ENCODE measurements at places on chromosomes 2 and 18.
A peak's percentile ranks its signal among the peaks of the same experiment; 100 is the strongest.

GRCh38 chr2:60976256-60976850 is 41.2 kb upstream of the PEX13 start:
- DNase-seq = no peak

DNA sequence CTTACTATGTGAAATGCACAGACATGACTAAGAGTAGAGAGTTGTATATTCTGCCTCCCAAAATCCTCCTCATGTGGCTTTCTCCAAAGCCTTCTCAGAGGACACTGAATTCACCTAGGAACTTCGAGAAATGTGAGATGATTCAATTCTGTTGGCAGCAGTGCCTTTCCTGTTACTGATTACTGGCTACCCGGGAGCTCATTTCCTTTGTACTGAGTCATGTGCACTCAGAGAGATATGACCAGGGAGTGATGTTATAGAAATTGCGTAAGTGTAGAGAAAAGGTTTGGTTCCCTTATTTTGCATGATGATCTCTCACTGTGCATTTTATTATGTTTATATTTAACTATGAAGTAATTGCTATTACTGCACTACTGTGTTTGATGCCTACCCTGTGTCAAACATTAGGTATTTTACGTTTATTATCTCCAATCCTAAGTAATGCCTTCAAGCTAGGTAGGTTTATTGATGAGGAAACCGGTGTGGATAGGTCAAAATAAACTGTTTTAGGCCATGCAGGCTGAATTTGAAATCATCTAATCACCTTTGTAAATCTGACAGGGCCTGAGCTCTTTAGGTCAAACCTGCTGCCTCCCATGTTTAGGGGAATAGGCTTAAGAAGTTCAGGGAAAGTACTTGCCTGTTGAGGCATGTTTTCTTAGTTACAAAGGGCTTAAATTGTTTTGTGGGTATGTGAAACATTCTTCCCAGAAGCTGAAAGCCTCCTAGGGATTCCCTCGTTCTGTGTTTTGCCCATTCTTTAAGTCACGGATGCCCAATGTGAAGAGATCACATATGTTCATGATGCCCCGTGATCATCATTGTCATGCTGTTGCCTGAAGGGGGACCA is 86.8 kb downstream of the FMNL2 start:
- DNase-seq = peak; percentile 98

GRCh38 chr18:67379981-67380380 is 136.5 kb downstream of the DSEL start:
- DNase-seq = peak; percentile 31

- no peak for DNase-seq
These were observed 199.2 kb downstream of the ICOS start for GRCh38 chr2:204135752-204136151.

DNA sequence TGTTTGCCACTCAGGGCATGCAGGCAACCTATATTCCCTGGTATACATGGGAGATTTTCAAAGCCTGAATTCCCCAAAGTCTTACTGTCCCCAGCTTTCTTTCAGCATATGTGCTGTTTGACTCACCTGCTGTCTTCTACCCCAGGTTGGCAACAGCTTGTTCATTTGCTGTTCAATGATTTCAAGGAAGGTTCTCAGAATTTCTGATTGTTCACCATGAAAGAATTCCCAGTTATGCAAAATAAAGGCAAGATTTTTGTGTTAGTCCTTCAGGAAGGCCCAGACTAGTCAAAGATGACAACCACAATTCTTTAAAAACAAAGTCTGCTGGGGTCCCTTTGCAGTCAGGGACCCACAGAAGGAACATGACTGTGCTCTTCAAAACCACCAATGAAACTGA is 1057.8 kb upstream of the CDH2 start:
- DNase-seq = no peak

GRCh38 chr18:45775743-45776142 is 49.7 kb upstream of the SIGLEC15 start:
- DNase-seq = no peak

GRCh38 chr2:164763431-164763830 is 78.2 kb downstream of the COBLL1 start:
- no peak for DNase-seq

DNA sequence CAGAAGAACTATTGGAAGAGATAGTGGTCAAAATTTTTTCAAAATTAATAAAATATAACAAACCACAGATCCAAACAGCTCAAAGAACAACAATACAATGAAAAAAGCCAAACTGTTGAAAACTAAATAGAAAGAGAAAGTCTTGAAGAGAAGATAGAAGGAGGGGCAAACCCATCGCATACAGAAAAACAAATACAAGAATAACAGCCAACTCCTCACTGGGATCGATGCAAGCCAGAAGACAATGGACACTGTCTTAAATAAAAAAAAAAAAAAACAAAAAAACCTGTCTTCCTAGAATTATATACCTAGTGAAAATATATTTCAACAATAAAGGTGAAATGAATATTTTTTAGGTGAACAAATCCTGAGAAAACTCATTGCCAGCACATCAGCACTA is 34.1 kb upstream of the ARHGAP25 start:
- DNase-seq = no peak

GRCh38 chr2:9831670-9832069 is 11.6 kb upstream of the TAF1B start:
- DNase-seq = no peak

GRCh38 chr18:61710082-61710620 is 182.7 kb downstream of the RNF152 start:
- no peak for DNase-seq

DNA sequence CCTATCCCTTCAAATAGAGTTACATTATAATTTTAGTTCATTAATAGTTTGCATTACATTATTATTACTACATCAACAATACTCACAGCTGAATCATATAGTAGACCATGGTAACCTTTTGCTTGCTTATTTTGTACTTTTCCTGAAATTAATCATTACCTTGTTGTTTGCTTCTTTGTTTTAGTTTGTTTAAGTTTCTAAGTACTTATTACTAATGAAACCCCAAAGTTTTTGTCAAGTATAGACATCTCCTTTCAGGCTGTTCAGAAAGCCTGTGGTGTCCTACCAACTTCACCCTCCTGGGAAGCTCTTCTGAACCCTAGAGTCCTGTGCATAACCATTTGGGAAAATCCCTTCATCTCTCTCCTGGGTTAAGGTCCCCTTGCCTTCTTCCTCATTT is 43.5 kb upstream of the LAPTM4A start:
- no peak for DNase-seq

DNA sequence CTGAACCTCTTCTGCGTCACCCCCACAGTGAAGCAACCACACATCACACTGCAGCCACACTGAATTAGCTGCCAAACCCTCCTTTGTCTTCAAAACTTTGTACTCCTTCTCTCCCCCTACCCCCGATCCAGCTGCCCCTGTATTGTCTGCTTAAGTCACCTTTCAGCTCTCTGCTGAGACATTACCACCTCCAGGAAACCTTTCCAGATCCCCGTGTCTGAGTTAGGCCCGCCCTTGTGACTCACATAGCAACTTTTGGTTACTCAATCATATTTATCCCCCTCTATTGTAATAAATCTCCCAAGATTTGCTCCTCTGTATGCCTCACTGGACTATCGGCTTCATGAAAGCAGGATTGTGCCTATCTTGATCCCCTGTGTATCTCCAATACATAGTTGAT is 82.8 kb upstream of the CDCA7 start:
- peak; percentile 5 for DNase-seq

DNA sequence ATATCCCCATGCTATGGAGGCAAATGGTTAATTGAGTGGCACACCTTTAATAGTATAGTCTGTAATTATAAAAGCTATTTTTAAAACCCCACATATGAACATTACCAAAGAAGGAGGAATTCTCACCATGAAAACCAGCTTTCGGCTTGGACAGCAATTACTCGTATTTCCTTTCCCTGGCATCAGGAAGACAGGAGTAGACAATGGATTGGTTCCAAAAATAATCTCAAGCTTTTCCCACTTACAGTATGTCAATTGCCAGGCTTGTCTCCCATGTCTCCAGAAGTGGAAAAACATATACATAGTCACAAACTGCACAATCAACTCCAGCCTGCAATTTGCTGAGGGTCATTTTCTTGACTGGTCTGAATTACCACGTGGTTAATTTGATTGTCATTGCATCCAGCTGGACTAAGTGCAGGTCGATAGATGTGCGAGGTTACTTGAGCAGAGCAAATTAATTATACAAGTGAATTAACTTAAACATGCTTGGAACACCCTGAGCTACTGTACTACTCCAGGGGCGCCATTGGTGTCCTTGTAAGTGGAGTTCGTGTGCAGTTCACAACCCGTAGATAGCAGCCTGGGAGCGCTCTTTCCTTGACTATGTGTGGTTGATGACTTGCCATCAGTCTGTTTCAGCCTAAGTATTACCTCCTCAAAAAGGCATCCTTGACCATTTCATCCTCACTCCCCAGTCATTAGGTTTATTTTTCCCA is 124.3 kb upstream of the PELI1 start:
- DNase-seq = peak; percentile 27

- DNase-seq = peak; percentile 19
These were observed 899 bp downstream of the SLC1A4 start for GRCh38 chr2:64989982-64990614.

- DNase-seq = no peak
These were observed 3.0 kb upstream of the STK17B start for GRCh38 chr2:196174404-196174803.

DNA sequence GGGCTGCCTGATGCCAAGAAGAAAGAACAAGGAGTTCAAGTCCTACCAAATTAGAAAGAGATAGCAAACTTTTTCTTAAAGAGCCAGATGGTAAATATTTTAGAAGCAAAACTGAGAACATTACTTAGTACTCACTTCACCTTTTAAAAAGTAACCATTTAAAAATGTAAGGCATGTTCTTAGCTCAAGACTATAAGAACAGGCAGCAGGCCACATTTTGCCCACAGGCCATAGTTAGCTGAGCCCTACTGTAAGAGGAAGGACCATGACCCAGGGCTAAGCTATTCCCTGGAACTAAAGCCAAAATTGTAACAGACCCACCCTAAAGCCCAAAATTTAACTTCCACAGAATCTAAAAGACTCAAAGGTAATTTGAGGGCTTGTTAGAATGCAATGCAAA is 31.3 kb downstream of the USP40 start:
- no peak for DNase-seq

DNA sequence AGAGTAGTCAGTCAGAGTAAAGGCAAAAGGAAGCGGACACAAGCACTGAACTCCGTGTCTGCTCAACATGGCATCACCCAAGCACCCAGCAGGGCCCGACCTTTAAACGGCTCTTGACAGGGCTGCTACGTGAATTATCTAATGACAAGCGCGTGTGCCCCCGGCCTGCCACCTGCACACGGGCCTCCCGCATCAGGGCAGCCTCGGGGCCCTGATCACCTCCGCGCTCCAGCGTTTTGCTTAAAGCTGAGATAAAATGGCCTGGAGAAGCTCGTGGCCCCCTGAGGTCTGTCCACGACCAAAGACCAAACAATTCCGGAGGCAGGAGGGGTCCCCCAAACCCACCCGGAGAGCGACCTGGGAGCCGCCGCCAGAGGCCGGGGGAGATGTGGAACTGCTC is 376 bp downstream of the NDUFA10 start:
- no peak for DNase-seq

GRCh38 chr18:22504251-22505030 is 86.7 kb upstream of the CTAGE1 start:
- peak; percentile 67 for DNase-seq

DNA sequence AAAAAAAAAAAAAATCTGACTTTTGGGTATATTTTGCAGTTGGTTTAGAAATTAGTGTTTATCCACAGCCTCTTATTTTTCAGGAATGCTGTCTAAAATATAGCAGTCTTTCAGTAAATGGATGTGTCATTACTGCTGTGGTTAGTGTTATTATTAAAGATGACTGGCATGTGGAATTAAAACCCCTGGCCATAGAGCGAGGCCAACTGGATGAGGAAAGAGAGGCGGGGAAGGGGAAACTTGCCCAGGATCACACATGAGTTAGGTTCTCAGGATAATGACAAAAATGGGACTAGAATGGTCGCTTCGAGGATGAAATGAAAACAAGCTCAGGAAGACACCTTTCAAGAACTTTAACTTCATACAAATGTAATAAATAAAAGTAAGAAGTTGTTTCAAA is 57.4 kb upstream of the APCDD1 start:
- no peak for DNase-seq

GRCh38 chr2:216034065-216034464 is 20.7 kb upstream of the MREG start:
- DNase-seq = peak; percentile 56

- DNase-seq = no peak
These were observed 154.1 kb upstream of the ZNF804A start for GRCh38 chr2:184444217-184444616.

- no peak for DNase-seq
These were observed 109.1 kb downstream of the DDX1 start for GRCh38 chr2:15700599-15701340.

- peak; percentile 78 for DNase-seq
These were observed 578.7 kb upstream of the ID2 start for GRCh38 chr2:8103085-8103708.

- DNase-seq = no peak
These were observed 18.9 kb upstream of the FZD7 start for GRCh38 chr2:202014759-202015211.

DNA sequence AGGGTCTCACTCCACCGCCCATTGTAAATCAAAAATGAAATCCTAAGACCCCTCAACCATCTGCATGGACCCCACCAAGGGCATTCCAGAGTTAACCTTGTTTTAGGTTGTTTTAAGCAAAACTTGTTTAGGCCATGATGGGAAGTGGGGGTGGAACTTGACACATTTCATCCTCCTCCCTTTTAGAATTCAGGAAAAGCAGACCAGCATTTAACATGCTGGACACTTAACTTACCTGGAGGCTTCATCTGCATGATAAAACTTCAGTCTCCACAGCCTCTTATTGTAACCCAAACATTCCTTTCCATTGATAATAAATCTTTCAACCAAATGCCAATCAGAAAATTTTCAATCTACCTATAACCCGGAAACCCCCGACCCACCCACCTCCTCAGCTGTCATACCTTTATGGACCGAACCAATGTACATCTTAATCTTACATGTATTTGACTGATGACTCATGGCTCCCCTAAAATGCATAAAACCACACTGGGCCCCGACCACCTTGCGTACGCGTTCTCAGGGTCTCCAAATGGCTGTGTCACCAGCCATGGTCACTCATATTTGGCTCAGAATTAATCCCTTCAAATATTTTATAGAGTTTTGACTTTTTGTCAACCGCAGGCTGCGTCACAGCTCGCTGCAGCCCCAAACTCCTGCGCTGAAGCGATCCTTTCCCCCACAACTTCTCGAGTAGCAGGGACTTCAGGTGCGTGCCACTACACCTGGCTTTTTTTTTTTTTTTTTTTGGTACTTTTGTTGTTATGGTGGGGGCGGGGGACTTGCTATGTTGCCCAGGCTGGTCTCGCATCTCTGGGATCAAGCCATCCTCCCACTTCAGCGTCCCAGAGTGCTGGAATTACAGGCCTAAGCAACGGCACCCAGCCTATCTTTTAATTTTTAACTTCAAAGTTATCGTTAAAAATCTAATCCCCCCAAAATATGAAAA is 917 bp downstream of the MPPE1 start:
- DNase-seq = no peak

DNA sequence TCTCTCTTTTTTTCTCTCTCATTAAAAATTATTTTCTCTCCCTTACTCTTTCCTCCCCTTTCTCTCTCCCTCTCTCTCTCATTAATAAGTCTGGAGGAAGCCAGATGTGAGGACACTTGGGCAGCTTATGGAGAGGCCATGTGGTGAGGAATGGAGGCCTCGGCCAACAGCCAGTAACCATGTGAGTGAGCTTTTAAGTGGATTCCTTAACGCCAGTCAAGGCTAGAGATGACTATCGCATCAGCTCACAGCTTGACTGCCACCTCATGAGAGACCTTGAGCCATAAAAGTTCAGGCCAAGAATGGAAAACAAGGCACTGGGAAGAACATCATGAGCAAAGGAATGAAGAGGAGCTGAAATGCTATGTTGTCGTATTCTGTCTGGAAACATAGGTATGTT is 39.1 kb downstream of the ETAA1 start:
- DNase-seq = no peak

Measured in fibroblast of skin of abdomen (primary cell).